G401 (cell line): ENCODE measurements at places on chromosomes 16 and 17.

GRCh38 chr16:9660898-9661297 is 521.3 kb downstream of the GRIN2A start:
- DNase-seq, result no peak

DNA sequence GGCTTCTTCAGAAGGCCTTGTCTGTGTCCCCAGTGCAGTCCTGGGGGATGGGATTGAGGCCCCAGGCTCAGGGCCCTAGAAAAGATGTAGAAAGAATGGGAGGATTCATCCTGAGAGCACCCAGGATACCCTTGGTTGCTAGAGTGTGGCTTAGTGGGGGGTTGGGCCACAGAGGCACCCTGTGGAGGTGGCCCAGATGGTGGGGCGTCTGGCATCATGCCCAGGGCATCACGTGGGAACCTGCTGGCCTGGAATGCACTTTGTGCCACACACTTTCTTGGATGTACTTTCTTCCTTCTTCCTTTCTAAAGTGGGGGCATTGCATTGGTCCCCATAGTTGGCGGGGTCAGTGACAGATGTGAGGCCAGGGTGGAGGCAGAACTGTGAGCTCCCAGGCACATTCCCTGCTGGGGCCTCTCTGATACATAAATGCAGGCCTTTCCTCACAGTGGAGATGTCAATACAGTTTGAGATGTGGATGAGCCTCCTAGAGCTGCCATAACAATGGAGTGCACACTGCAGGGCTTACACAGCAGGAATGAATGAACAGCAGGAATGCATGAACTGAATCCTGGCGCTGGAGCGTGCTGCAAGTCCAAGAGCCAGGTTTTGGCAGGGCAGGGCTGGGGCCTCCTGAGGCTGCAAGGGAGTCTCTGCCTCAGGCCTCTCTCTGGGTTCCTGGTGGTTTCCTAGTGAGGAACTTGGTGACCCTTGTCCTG is 43.3 kb downstream of the MGAT5B start:
- no peak for DNase-seq

GRCh38 chr17:43453331-43453812 is 30.4 kb upstream of the DHX8 start:
- no peak for DNase-seq

- DNase-seq, result no peak
Observed at GRCh38 chr16:88132836-88133506, 181.7 kb downstream of the BANP start.

GRCh38 chr16:54974367-54974766 is 43.7 kb downstream of the IRX5 start:
- DNase-seq, result no peak

DNA sequence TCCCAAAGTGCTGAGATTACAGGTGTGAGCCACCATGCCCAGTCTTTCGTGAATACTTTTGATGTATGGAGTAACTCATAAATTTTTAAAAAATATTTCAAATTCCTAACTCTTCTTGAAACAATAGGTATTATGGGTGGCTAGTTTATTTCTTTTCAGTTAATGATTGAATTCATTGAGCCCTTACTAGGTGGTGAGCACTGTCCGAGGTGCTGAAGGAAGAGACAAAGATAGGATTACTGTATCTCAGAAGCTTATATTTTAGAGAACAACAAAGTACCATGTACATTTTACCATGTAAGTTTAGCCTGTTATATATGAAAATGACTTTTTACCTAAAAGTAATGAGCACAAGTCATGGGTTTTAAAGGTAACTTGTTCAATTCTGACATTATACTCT is 418.3 kb downstream of the NPIPA7 start:
- no peak for DNase-seq

DNA sequence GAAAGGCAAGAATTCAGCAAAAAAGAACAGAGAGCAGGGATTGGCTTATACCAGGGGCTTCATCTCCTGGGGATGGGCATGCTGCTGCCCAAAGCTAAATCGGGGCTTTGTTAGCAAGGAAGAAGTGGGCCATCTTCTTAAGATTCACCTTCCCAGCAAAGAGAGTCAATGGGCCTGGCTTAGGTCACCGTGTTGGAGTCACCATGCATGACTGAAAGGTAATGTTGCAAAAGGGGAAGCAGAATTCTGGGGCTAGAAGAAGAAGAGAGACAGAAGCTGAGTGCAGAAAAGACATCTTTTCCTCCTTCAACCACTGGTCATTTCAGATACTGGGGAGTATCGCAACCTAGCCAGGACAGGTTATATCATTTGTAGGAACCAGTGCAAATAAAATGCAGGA is 76.3 kb upstream of the KIFC3 start:
- DNase-seq, result no peak

GRCh38 chr16:57526498-57526897 is 9.9 kb downstream of the CCDC102A start:
- DNase-seq, result no peak

DNA sequence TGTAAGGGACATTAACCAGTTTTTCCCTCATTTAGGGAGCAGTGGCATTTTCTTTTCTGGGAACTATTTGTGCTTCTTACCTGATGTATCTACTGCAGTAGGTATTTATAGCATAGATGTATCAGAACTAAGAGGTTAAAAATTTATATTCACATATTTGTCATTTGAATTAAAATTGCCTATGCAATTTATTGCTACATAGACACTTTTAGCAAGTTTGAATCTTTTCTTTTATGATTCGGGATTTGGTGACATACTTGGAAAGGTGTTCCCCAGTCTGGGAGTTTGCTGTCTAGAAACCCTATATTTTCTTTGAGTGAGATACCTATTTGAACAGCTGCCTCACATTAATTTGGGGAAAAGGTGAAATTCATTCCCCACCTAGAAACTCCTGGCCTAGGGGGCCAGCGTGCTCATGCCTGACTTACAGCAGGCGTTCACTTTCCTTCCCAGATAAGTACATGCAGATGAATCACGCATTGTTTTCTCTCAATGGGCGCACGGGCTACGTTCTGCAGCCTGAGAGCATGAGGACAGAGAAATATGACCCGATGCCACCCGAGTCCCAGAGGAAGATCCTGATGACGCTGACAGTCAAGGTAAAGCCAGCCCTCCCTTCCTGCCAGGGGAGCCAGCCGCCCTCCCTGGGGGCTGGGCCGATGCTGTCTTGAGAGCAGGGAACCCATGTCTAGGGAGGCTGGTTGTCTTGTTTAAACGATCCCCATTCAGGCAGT is 73.8 kb downstream of the SDR42E1 start:
- no peak for DNase-seq

DNA sequence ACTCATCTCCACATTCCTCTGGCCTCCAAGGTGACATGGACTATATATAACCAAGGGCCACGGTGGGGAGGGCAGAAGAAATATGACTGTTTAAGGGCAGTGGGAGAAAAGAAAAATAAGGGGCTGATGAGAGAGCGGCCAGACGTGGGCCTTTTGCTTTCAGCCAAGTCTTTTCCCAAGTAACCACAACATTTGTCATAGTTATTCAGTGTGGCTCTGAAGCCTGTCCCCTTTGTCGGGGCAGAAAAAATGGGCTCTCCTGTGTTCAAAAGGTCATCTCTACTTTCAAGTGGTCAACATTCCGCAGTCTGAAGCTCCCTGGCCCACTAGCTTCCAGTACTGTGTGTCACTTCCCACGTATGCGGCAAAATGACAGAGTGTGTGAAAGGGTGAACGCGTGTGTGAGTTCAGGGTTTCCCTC is 245.4 kb downstream of the NTN1 start:
- DNase-seq, result no peak

DNA sequence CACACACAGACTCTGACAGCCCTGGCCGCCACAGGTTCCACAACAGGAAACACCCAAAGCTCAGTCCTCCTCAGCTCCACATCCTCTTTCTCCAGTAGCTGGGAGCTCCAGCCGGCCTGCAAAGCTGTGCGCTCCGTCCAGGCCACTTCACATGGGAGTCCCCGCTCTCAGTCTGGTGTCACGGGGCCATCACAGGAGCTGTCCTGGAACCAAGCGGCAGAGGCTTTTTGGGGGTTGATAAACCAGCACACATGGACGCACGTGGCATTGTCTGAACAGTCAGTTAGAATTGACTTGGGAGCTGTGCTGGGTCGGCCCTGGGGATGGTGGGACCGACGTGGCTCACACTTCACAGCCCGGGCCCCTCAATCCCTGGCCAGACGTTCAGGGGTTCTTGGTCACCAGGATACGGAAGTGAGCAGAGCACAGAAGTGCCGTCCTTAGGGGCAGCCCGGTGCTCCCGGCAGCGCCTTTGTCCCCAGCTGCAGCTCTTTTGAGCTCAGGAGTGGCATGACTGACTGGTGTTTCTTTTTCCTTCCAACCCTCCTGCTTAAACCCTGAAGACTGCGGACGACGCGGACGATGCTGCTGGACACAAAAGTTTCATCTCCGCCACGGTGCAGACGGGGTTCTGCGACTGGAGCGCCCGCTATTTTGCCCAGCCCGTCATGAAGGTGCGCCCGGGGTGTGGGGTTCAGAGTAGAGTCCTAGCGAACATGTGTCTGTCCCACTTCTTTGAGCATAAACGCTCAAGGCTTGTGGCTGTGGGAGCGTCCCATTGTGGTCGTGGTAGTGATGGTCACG is 66.6 kb upstream of the CHMP6 start:
- no peak for DNase-seq

- DNase-seq, result no peak
Observed at GRCh38 chr16:12651765-12652512, 151.7 kb downstream of the CPPED1 start.

GRCh38 chr16:305916-306626 is 23.1 kb downstream of the PDIA2 start:
- no peak for DNase-seq

DNA sequence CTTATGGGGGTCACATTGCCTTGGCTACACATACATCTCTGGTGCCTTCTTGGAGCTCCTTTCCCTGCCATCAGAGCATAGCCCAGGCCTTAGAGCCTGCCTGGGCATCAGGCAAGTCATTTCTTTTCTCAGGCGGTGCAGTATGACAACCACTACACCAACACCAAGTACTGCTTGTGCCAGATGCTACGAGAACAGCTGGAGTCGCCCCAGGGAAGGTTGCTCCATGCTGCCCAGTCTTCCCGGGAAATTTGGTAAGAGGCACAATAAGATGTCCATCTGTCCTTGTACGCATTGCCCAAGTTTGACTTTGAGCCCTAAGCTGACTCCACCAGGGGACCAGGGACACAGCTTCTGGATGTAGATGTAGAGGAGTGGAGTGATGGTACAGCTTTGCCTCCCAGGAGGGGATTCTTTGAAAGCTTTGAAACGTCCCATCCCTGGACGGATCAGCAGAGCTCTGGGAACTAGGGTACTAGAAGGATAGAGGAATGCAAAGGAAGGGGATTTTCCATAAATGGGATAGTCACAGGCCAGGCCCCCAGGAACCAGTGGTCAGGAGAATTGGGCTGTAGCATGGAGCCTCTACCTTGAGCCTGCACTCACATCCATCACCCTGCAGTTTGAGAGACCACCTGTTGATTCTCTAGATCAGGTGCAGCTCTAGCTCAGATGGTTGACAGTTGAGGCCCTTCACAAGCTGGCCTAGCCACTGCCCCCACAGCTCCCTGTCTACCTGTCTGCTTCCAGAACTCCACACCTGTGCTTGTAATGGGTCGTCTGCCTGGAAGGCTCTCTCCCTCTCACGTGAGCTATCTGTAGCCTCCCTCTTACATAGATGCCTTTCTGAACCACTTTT is 11.0 kb upstream of the NFATC3 start:
- DNase-seq, result no peak

DNA sequence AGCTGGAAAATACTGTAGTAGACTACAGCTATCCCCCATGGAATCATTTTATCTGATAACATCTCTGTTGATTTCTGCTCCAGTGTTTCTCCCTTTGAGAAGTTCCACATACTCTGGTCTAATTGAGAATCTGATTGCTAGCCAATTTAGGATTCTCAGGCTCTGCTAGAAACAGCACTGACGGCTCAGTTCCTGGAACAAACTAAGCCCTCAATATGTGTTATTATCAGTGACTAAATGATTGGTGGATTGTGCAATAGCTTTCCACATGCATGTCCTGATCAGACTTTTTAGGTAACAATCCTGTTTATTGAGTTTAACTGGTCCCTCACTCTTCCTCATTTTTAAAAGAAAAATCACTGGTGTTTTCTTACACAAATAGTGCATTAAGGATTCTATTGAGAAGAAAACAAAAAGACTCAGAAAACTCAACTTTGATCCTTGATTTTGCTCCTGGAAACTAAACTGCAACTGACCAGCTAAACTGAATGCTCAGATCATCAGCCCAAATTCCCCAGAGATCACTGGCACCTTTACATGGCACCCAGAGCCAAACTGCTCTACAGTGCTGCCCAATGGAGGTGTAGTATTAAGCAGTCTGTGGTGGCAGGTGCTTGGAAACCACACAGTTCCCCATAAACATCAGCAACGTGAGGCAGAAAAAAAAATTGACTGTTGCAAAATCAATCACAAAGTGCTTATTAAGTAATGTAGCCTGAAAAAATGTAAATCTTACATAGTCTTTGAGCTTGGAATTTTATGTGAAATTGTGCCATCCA is 423.7 kb downstream of the TOX3 start:
- DNase-seq, result no peak

DNA sequence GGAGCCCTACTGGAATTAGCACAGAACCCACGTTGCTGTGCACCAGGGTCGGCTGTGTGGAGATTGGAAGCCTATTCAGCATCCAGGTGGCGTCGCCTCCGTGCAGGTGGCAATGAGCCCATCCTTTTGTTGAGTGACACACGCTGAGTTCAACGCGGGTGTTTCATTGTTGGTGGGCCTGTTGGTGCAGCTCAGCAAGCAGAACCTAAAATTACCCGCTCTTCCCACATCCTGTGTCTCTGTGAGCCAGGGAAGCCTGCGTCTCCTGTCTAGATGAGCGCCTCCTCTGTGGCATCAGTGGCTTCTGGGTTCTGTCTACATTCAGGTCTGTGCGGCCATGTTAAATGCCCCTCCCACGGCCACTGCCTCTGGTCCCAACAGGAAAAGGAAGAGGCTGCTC is 14.5 kb downstream of the CD2BP2 start:
- no peak for DNase-seq

GRCh38 chr17:37789771-37790541 is 45.1 kb upstream of the HNF1B start:
- no peak for DNase-seq

- no peak for DNase-seq
Observed at GRCh38 chr17:11618861-11619566, 20.7 kb downstream of the DNAH9 start.

GRCh38 chr17:5380491-5381135 is 38.8 kb downstream of the NUP88 start:
- DNase-seq, result no peak

DNA sequence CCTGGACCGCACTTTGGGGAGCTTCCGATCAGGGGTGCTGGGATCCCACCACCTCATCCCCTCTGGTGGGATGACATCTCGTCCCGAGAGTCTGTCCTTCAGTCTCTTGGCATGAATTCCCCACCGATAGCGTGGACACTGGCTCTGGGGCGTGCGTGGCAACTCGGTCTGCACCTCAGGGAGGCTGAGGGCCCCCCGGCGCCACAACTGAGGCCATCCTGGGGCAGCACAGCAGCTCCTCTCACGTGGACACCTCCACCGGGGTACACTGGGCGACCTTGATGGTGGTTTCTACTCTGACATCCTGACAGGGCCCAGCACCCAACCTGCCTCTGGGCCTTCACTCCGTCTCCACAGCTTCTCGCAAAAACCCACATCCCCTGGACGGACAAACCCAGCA is 8.6 kb downstream of the PDIA2 start:
- DNase-seq, result no peak
